ENCODE measurements at places on chromosomes 13 and 19. TPM values are rescaled to one million over a fixed set of nuclear protein-coding genes. Genes with fewer than 3 reads are reported as not detected.

The NUFIP1 gene
- total RNA-seq, result 4.5 TPM

The PEAK3 gene
- not detected for total RNA-seq

The DAND5 gene
- not detected for total RNA-seq

The PSG4 gene
- total RNA-seq, result not detected

The CILP2 gene
- total RNA-seq, result 2.5 TPM

The ZNF264 gene
- 19.5 TPM for total RNA-seq

The MAP4K1 gene
- total RNA-seq, result 0.57 TPM

The DNAAF3 gene
- total RNA-seq, result 0.33 TPM

The CEACAM7 gene
- not detected for total RNA-seq

The FAM83E gene
- 0.18 TPM for total RNA-seq

The SLC15A1 gene
- not detected for total RNA-seq

The PRR12 gene
- 3.2 TPM for total RNA-seq

The KLHL1 gene
- total RNA-seq, result not detected

The CYP4F22 gene
- not detected for total RNA-seq

The PSG11 gene
- total RNA-seq, result not detected

The RDH8 gene
- total RNA-seq, result not detected

The ZNF471 gene
- total RNA-seq, result 2.5 TPM

The SLC35E1 gene
- total RNA-seq, result 32.0 TPM

The RFX1 gene
- total RNA-seq, result 3.6 TPM

The AMH gene
- 1.8 TPM for total RNA-seq

The ZNF44 gene
- total RNA-seq, result 5.3 TPM

The SLC10A2 gene
- total RNA-seq, result not detected

Data from fibroblast of the aortic adventitia (primary cell).